ENCODE measurements at places on chromosomes 4 and X.

DNA sequence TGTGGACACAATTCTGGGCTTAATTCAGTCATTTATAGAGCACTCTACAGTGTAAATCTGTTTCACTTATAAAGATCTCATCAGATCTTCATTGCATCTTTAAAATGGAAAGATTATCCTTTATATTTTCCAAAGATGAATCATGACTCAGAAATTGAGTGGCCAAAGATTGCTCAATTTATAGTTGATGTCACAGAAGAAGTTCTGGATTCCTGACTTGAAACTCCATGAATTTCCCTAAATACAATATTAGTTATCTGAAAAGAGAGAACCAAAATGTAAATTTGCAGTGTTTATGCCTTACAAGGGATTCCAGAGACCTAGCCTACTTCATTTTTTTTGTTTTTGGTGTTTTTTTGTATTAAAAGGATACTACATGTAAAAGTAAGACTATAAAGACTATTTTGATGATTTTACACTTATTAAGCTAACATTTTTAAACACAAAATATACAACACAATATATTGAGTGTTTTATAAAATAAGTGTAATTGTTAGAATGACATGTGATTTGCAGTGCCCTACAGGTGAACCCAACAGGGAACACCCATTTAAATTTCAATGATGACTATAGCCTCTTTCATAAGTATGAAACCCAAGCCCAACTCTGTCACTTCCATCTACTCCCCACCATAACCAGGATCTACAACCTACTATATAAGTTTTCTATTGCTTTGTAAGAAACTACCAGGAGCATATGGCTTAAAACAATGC, 183.5 kb downstream of the PCDH7 start:
- no peak for DNase-seq

GRCh38 chr4:184392748-184393559, 81.4 kb downstream of the IRF2 start:
- DNase-seq: no peak

DNA sequence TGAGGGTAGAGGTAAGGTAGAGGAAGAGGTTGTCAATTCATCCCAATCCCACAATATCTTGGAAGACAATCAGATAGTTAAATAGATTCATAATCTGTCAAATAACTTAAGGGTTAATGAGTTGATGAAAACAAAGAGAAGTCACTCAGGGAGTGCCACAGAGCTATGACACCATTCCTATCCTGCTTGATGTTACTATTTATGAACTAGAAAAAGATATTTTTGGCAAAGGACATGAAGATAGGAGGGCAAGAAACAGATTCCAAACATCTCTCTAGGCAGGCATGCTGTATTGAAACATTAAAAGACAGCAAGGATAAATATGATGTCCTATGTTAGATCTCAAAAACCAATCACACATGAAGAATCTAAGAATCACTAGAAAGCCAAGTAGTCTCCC, 3.5 kb upstream of the SRPX start:
- no peak for DNase-seq

DNA sequence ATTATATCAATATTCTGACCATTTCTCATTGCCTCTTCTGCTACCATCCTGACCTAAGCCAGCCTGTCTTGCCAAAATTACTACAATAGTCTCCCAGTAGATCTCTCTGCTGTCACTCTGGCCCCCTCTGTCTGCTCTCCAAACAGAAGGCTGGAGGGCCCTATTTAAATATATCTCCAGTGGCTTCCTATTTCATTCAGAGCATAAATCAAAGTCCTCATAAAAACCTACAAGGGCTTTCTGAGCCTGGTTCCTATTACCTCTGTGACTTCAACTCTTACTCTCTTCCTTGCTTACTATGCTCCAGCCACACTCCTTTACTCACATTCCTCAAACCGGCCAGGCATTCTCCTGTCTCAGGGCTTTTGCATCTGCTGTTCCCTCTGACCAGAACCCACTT, 19.0 kb downstream of the IGSF1 start:
- DNase-seq: no peak

GRCh38 chr4:115058533-115058932, 54.9 kb downstream of the NDST4 start:
- no peak for DNase-seq

DNA sequence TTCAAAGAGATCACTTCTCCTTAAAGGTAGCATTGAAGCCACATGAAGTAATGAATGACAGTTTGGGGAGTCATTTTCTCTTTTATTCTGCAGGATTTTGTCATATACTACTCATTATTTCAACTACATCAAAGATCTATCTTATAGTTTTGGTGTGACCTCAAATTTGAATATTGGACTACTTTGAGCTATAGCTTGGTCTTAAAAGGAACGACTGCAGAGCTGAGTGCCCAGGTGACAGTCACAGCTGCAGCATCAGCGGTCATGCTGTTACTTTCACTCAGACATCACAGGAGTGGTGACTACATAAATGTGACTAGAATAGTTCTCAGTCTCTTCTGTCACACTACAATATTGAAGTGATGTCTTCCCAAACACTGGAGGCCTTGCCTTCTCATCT, 10.7 kb upstream of the SPCS3 start:
- DNase-seq: no peak

Data from DND-41 (cell line).